ENCODE measurements at places on chromosomes 4 and X. TPM values are rescaled to one million over a fixed set of nuclear protein-coding genes. Genes with fewer than 3 reads are reported as not detected.

The SMIM31 gene
- not detected for total RNA-seq

GRCh38 chr4:794900-795725 lies 30.8 kb downstream of the CPLX1 start:
- no peak for DNase-seq

DNA sequence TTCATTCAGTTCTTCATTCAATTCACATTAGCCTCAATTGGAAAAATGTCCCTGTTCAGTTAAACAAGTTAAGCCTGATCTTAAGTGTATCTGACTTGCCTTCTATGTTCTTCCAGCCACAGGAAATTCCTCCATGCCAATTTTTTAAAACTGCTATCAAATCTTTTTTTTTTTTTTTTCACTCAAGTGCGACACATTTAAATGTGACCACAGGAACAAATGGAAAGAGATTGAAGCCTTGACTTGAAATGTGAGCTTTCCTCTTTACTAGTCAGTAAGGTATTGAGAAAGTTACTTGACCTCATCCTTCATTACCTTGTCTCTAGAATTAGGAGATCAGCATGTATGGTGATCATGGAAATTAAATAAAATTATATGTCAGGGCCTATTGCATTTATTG lies 165.1 kb downstream of the SLIT2 start:
- no peak for DNase-seq

DNA sequence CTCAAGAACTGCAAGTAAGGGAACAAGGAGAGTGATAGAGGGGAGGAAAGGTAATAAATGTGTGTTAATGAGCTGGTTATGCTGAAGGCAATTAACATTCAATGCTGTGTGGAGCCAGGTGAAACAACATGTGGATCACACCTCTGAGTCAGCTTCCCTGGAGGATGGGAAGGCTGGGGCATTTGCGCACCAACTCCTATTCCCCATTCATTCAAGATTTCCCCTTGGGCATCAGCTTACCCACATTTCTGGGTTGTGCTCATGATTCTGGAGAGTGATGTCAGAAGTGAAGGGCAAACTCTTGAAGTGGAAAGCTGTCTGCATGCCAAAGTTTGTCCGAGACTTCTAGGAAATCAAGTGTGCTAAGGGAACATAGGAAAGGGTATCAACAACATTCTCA lies 461.4 kb downstream of the MID1IP1 start:
- peak; percentile 45 for DNase-seq

GRCh38 chr4:38454284-38454683 lies 209.7 kb upstream of the KLF3 start:
- DNase-seq: no peak

DNA sequence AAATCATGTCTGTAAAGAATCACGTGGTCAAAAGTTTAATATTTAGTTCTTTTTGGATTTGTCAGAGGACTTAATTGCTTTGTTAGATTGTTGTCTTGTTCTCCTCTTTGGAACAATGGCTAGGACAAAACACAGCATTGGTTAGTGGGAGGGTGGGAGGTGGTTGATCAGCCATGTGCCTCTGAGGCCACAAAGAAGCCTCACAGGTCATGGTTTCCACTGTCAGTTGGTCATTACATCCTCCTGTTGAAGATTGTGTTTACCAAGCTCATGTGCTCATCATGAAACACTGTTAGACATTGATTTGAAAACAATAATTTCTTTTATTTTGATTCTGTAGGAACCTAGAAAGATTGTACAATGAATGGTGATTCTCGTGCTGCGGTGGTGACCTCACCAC lies 31.9 kb downstream of the ADD1 start:
- DNase-seq: no peak

DNA sequence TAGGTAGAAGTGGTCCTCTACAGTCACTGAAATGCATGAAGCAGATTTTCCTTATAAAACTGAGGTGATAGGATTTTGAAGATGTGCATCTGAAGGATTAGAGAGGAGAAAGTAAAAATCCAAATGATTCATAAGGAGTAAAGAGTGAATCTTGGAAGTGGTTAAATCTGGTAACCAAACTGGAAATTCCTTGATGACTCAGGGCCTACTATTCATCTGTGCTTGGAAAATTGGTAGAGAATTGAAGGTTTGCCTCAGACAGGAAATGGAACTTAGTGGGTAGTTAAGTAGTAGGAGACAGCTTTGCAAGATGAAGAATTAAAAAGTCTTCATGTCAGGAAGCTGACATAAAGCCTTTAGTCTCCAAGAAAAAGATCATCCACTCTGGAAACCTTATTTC lies 368.9 kb upstream of the CTSO start:
- DNase-seq: peak; percentile 90

- DNase-seq: no peak
Measured at GRCh38 chr4:85784947-85785346, 310.0 kb downstream of the ARHGAP24 start.

- DNase-seq: no peak
Measured at GRCh38 chrX:115487608-115488007, 73.4 kb upstream of the PLS3 start.

- no peak for DNase-seq
Measured at GRCh38 chr4:121679267-121679666, 17.5 kb downstream of the ANXA5 start.

GRCh38 chr4:56973336-56973735 lies 4.1 kb downstream of the NOA1 start:
- DNase-seq: no peak

DNA sequence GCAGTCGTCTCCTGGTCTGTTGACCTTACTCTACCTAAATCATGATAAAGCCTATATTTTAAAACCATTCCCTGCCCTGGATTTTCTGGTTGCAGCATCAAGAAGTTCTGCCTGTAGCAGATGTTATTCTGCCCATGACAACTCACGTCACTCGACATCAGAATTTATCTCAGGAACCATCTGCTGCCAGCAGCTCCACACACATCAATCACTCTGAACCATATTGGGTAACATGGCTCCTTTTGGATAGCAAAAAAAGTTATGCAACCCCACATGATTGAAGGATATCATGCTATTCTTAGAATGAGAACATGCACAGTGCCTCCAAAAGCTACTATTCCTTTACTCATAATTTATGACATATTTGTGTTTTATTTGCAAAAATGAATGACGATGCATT lies 341.4 kb downstream of the DHRSX start:
- peak; percentile 11 for DNase-seq

The FANCB gene
- total RNA-seq: 13.1 TPM

GRCh38 chr4:119025916-119026661 lies 109.5 kb upstream of the MYOZ2 start:
- DNase-seq: peak; percentile 72

GRCh38 chr4:43485196-43485595 lies 592.7 kb downstream of the GRXCR1 start:
- peak; percentile 13 for DNase-seq

DNA sequence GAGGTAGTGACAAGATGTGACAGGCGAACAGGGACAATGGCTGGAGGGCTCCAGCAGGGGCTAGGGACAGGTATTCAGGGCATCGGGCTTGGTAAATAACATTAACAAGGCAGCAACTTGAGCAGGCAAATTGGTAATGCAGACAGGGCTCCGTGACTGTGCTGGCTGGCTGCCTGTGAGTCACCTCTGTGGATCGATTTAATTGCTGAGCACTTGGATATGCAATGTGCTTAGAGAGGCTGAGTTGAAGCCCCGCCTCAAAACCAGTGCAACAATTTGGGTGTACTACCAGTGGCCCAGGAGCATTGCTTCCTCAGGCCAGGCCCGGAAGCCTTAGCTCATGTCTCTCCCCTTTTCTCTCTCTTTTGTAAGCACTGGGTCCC lies 19.5 kb downstream of the CNGA2 start:
- DNase-seq: peak; percentile 75

DNA sequence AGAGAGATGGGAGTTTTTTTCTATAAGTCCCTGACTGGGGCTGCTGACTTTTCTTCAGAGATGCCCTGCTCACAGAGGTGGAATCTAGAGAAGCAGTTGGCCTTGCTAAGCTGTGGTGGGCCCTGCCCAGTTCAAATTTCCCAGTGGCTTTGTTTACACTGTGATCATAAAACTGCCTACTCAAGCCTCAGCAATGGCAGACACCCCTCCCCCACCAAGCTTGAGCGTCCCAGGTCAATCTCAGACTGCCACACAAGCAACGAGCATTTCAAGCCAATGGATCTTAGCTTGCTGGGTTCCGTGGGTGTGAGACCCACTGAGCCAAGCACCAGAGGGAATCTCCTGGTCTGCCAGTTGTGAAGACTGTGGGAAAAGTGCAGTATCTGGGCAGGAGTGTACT lies 199.8 kb upstream of the WDFY3 start:
- no peak for DNase-seq

DNA sequence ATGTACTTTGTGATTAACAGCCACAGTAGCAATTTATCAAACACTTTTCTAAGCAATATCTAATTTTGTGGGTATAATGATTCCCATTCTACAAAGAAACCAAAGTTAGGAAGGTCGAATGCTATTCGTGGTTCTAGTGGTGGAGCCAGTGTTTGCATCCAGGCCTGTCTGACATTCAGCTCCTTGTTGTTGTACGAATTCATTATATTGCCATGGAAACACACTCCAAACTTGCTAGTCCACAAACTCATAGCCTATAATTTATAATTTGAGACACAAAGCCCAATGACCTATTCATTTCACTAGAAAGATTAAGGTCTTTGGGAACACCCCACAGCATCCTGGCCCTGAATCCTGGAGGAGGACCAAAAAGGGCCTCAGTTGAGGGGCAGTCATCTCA lies 52.0 kb upstream of the FRAS1 start:
- DNase-seq: no peak

The ELF2 gene
- 28.5 TPM for total RNA-seq

DNA sequence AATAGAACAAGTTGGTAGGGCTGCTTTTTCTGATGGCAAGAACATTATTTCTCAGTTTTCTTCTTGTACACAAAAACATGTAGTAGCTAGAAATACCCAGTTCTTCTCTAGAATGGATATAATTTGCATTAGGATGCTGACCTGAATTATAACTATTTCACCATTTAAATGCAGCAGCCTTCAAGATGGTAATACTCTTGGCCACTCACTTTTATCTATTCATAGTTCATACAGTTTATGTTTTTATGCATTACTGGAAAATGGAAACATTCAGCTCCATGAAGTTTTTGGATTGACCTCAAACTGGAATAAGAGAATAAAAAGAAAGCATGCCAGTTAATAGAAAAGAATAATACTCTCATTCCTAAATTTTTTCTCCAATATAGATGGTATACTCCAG lies 487.4 kb downstream of the PABPC4L start:
- no peak for DNase-seq

DNA sequence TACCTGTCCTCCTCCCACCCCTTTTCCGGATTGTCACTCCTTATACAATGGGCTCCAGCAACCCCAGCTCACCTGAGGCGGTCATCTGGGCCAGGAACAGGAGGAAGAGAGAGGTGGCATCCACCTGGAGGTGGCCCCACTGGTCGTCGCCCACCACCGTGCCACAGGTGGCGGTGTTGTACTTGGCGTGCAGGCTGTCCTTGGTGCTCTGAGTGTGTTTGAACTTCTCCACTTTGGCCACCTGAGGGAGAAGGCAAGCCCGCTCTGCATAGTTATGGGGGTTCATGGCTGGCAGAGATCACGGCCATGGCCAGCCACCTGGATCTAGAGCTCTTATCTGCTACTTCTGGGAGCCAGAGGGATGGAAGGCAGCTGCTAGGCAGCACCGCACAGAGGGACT lies 32.9 kb downstream of the PHKA2 start:
- DNase-seq: no peak

DNA sequence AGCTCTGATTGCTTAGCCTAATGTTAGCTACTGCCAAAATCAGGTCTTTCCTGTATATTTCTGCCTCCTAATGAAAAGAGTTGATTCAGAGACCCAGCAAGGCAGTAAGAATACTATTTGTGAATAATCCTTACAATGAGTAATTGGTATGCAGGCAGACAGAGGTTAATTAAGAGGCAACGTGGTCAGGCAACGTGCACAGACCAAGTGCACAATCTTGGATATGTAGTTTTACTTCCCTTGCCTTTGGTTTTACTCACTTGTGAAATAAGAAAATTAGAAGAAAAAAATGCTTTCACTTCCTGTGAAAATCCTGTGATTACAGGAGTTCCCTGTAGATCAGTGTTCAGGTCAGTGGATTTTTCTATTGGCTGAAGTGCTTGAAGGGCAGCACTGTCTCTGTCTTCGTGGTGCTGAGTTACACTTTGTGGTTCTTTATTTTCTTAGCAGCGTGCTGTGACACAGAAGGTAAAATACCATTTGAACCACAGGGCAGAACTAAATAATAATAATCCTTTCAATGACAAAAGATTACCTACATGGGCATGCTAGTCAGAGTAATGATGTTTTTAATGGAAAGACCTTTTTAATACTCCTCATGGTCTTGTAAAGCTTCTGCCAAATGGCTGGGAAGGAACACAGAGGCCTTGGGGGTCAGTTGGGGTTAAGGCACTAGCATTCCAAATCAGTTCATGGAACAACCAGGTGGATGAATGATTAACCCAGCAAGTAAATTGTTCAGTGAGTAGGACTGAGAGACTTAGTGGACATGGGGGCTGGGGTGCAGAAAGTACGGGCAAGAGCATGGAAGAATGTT lies 430.9 kb downstream of the MAPK10 start:
- DNase-seq: peak; percentile 53

- peak; percentile 37 for DNase-seq
Measured at GRCh38 chrX:108468486-108468885, 28.8 kb downstream of the COL4A5 start.

The NR0B1 gene
- total RNA-seq: 0.48 TPM

- DNase-seq: peak; percentile 15
Measured at GRCh38 chr4:110055158-110055768, 142.6 kb downstream of the EGF start.

The CABS1 gene
- not detected for total RNA-seq

- DNase-seq: peak; percentile 12
Measured at GRCh38 chr4:144734522-144734921, 88.6 kb downstream of the HHIP start.

- DNase-seq: peak; percentile 33
Measured at GRCh38 chr4:145731028-145731427, 51.1 kb downstream of the C4orf51 start.

The ADH4 gene
- not detected for total RNA-seq

The SPIN4 gene
- 23.6 TPM for total RNA-seq

The DCAF12L1 gene
- total RNA-seq: not detected

DNA sequence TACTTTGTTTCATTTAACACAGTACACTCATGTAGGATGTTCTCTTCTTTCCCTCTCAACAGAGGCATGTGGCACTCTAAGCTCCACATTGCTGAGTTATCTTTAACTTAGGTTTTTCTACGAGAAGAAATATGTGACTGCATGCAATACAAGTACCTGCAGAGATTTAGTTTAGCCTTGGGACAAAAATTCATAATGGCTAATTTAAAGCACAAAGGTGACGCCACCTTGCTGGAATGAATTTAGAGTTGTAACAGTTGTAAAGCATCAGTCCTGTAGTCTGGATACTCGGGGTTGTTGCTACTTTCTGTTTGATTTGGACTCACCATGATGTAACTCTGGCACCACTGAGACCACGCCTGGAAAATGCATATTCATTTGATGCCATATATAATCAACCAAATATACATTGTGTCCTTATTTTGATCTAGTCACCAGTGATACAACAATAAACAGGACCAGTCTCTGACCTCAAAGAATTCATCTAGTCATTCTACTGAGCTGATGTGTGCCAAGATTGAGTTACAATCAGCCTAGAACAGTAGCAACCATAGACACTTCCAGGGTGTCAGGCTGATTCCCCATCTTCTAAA lies 451.0 kb upstream of the ZFP42 start:
- no peak for DNase-seq

GRCh38 chrX:70922774-70923473 lies 8.0 kb downstream of the SLC7A3 start:
- DNase-seq: no peak

GRCh38 chr4:100819505-100819904 lies 301.7 kb upstream of the EMCN start:
- DNase-seq: no peak

GRCh38 chrX:139224953-139225665 lies 305.4 kb upstream of the F9 start:
- DNase-seq: no peak

- DNase-seq: no peak
Measured at GRCh38 chr4:155929833-155930232, 23.8 kb downstream of the CTSO start.
